Neural progenitor cell (in vitro differentiated cells): ENCODE measurements at places on chromosomes 2 and 18. TPM values are rescaled to one million over a fixed set of nuclear protein-coding genes. Genes with fewer than 3 reads are reported as not detected.

FHOD3 gene
- total RNA-seq: 69.7 and 70.2 TPM in 2 replicates

PLA2R1 gene
- total RNA-seq: 0.45 and 0.90 TPM in 2 replicates

AQP12A gene
- not detected in 2 replicates for total RNA-seq

NPHP1 gene
- total RNA-seq: 8.1 TPM in 2 replicates

PREPL gene
- total RNA-seq: 58.8 and 90.8 TPM in 2 replicates

ABHD1 gene
- total RNA-seq: 0.65 and 1.1 TPM in 2 replicates

KCNIP3 gene
- 0.64 and 1.1 TPM in 2 replicates for total RNA-seq
